ENCODE measurements at places on chromosomes 4 and X.

- no peak for DNase-seq
These were observed 1005.8 kb downstream of the PCDH18 start for GRCh38 chr4:136526517-136526916.

- no peak for DNase-seq
These were observed 94.5 kb downstream of the FNIP2 start for GRCh38 chr4:158863296-158863695.

GRCh38 chrX:118348186-118348810 is 2.4 kb downstream of the WDR44 start:
- no peak for DNase-seq

DNA sequence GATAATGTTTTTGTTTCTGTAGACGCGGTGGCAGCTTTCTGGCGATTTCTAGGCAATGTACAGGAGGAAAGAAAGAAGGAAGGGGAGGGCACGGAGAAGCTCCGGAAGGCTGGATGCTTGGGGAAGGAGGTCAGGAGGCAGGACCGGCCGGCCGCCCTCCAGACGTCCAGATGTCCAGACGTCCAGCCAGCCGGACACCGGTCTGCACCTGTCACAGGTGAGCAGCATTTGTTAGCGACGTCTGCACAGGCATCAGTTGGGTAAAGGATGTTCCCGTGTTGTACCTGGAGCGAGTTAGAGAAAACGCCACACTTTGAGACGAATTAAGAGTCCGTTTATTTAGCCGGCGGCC is 90.0 kb upstream of the PPP2R3B start:
- DNase-seq = no peak

GRCh38 chr4:14289708-14290107 is 662.2 kb upstream of the BOD1L1 start:
- no peak for DNase-seq

- no peak for DNase-seq
These were observed 494.3 kb downstream of the IL15 start for GRCh38 chr4:142130666-142131065.

DNA sequence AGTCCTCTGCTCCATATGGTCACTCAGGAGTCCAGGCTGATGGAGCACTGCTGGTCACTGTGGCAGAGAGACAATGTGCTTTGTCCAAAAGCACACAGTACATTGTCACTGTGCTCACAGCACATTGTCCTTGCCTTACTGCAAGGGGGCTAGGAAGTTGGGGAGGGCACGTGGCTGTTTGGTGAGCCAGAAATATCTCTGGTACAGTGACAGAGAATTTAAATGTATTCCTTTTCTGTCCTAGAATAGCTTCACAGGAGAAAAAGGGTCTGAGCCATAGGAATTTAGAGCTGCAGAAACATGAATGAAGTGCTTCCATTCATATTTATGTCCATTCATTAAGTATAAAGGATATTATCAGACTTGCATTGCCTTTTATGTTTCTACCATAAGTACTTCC is 110.8 kb upstream of the TRIM2 start:
- DNase-seq = no peak

- DNase-seq = no peak
These were observed 72.2 kb upstream of the MXD4 start for GRCh38 chr4:2333916-2334644.

DNA sequence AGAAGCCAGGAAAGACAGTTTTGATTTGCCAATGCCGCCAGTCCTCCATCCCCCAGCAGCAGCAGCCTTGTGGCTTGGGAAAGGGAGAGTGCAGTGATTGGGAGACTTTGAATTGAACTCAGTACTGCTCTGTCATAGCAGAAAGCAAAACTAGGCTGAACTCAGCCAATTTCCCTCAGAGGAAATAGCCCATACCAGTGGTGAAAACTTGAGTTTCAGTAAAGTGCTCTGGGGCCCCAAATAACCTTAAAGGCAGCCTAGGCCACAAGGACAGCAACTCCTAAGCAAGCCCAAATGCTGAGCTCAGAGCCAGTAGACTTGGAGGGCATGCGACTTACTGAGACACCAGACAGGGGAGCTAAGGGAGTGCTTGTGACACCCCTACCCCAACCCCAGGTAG is 2.0 kb upstream of the PROM1 start:
- no peak for DNase-seq

DNA sequence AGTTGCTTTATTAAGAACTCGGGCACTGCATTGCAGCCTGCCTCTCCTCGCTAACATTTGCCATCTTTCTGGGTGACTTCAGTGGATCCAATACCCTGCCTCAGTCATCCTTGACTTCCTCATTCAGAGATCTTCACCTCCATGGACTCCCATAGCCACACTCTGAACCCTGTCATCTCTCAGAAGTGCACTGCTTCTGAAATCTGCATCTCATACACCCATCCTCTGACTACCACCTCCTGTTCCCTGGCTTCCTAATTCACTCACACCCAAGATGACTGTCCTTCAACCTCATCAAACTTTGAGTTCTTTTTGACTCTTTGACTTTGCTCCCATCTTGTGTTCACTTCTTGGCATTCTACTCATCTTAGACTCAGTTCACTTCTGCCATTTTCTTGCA is 25.3 kb upstream of the CYBB start:
- DNase-seq = no peak

- no peak for DNase-seq
These were observed 38.0 kb downstream of the DHRSX start for GRCh38 chrX:2462780-2463179.

DNA sequence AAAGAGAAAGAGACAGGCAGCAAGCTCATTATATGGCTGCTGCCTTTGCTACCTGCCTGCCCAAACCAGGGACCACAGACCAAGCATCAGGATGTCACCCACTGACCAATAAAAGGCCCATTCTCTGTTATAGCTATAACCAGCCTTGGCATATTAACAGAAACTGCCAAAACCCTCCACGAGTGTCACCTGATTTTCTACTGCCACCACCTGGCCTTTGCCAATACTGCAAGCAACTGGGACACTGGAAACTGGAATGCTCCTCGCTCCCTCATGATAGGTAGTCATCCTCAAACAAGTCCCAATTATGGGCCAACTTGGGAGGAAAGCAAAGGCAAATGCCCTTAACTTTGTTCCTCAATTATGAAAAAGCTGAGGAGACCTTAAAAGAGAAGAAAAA is 76.0 kb downstream of the SPIN4 start:
- no peak for DNase-seq
